GM23248 (cell line): ENCODE measurements at places on chromosomes 4 and X. TPM values are rescaled to one million over a fixed set of nuclear protein-coding genes. Genes with fewer than 3 reads are reported as not detected.

DNA sequence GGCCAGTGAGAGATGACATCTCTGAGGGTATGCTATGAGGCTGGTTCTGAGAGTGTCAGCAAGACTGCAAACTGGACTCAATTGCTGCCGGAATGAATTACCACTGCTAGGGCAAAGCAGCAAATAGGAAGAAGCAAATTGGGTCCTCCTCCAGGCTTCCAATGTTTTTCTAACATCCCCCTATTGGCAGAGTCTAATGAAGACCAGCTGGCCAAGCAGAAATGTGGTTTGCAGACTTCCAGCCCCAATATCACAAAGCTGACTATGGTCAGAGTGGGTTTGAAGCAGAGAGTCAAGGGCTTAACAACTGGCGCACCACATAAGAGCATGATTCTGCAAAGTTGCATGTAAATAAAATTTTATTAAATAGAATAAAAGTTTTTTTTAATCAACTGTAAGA is 225.4 kb upstream of the GLRA2 start:
- no peak overlapping the region for H3K27ac ChIP-seq
- H3K36me3 ChIP-seq, result no peaks in the 10 kb centered on the region
- H3K27me3 ChIP-seq, result no peaks in the 10 kb centered on the region
- no peak for DNase-seq

Gene PAGE4
- total RNA-seq, result not detected in 2 replicates

GRCh38 chrX:140050906-140051305 is 85.6 kb upstream of the CXorf66 start:
- H3K4me1 ChIP-seq, result no peaks in the 10 kb centered on the region
- H3K36me3 ChIP-seq, result no peaks in the 10 kb centered on the region
- H3K27ac ChIP-seq, result no peak overlapping the region

- peak overlapping the region; percentile 96 for H3K27ac ChIP-seq
- H3K36me3 ChIP-seq, result no peaks in the 10 kb centered on the region
- peak; percentile 78 for DNase-seq
- H3K4me3 ChIP-seq, result peak overlapping the region; percentile 98
- peaks cover 34% of the 10 kb centered on the region for H3K4me1 ChIP-seq
- no peaks in the 10 kb centered on the region for H3K27me3 ChIP-seq
Measured at GRCh38 chr4:86595426-86595805, 1.3 kb downstream of the PTPN13 start.

DNA sequence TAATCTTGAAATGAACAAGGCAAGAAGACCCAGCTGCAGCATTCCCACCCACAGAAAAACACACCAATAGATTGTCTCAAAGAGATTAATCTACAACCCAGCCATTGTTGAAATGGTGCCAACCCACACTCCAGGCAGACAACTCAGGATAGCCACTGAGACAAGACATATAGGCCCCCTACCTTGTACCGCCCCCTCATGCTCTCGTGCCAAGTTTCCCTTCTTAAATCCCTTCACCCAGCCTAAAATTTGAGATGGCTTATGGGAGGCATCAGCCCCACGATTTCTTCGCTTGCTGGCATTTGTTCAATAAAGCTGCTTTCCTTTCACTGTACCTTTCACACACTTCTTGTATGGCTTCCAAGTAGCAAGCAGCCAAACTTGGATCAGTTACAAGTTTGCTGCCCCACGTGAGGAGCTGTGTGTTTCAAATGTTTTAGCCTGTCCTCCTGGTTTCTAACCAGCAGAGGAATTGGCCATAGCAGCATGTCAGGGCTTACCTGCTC is 1754.1 kb downstream of the C4orf33 start:
- no peaks in the 10 kb centered on the region for H3K4me1 ChIP-seq
- H3K27ac ChIP-seq, result no peak overlapping the region
- DNase-seq, result no peak
- no peaks in the 10 kb centered on the region for H3K27me3 ChIP-seq
- H3K36me3 ChIP-seq, result no peaks in the 10 kb centered on the region
- no peak overlapping the region for H3K4me3 ChIP-seq

Gene CABS1
- not detected in 2 replicates for total RNA-seq

- no peaks in the 10 kb centered on the region for H3K27me3 ChIP-seq
- H3K4me1 ChIP-seq, result no peaks in the 10 kb centered on the region
- DNase-seq, result peak; percentile 70
- H3K27ac ChIP-seq, result no peak overlapping the region
Measured at GRCh38 chr4:138182838-138183426, 59.2 kb downstream of the SLC7A11 start.

DNA sequence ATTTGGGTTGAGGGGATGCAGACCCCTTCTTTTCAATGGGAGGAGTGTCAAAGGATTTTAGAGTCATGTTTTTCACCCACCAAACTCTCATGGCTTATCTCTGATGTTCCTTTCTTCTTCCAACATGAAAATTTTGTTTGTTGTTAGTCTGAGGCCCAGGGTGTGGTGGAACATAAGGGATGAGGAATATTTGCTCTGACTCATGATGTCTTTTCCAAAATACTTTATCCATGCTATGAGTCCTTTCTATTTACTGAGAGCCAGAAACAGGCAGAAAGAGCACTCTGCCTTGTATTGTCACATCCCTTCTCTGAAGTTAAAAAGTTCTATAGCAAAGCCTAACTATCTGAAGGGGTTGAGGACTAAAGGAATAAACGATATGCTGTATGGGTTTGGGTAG is 61.6 kb upstream of the GYPA start:
- H3K4me1 ChIP-seq, result no peaks in the 10 kb centered on the region
- no peaks in the 10 kb centered on the region for H3K36me3 ChIP-seq
- H3K4me3 ChIP-seq, result no peak overlapping the region
- DNase-seq, result no peak
- no peaks in the 10 kb centered on the region for H3K27me3 ChIP-seq
- H3K27ac ChIP-seq, result no peak overlapping the region

Gene DNAAF6
- not detected in 2 replicates for total RNA-seq

GRCh38 chr4:164169591-164169990 is 584.3 kb upstream of the SMIM31 start:
- no peaks in the 10 kb centered on the region for H3K36me3 ChIP-seq
- no peaks in the 10 kb centered on the region for H3K27me3 ChIP-seq
- no peak overlapping the region for H3K4me3 ChIP-seq
- no peaks in the 10 kb centered on the region for H3K4me1 ChIP-seq

DNA sequence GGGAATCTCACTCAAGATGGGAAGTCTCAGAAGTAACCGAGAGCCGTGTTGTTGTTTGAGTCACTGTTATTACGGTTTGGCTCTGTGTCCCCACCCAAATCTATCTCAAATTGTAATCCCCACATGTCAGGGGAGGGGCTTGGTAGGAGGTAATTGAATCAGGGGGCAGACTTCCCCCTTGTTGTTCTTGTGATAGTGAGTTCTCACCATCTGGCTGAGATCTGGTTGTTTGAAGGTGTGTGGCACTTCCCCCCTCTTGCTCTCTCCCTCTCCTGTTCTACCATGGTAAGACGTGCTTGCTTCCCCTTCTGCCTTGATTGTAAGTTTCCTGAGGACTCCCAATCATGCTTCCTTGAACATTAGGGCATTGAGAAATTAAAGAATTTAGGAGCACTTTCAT is 37.0 kb downstream of the HAND2 start:
- no peaks in the 10 kb centered on the region for H3K36me3 ChIP-seq
- H3K27me3 ChIP-seq, result peaks cover 17% of the 10 kb centered on the region
- no peak overlapping the region for H3K4me3 ChIP-seq
- DNase-seq, result no peak

- H3K27ac ChIP-seq, result no peak overlapping the region
- no peak for DNase-seq
- no peaks in the 10 kb centered on the region for H3K27me3 ChIP-seq
- H3K36me3 ChIP-seq, result no peaks in the 10 kb centered on the region
- H3K4me3 ChIP-seq, result peak overlapping the region; percentile 89; the same call in 1 of the 2 replicates
Measured at GRCh38 chr4:112282860-112283667, 2.6 kb downstream of the TIFA start.

DNA sequence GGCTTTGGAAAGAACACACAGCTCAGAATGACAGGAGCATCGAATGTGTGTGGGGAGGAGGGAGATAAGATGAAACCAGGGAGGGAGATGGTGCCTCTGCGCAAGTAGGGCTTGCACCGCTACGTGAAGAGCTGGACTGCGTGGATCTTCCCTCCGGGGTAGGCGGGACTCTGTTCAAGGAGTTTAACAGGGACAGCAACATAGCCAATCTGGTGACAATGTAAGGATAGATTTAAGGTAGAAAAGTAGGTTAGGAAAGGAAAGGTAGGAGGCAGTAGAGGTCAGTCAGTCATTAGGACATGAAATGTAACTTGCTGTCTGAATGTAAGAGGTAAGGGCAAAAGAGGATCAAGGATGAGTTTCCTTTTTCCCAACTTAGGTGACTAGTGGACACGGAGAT is 152.5 kb downstream of the DCTD start:
- H3K36me3 ChIP-seq, result no peaks in the 10 kb centered on the region
- H3K27me3 ChIP-seq, result peaks cover 6% of the 10 kb centered on the region; the same call in 1 of the 2 replicates
- H3K4me1 ChIP-seq, result no peaks in the 10 kb centered on the region
- no peak overlapping the region for H3K4me3 ChIP-seq

- DNase-seq, result no peak
- H3K27ac ChIP-seq, result no peak overlapping the region
- no peak overlapping the region for H3K4me3 ChIP-seq
- H3K36me3 ChIP-seq, result peaks cover 14% of the 10 kb centered on the region
- no peaks in the 10 kb centered on the region for H3K4me1 ChIP-seq
Measured at GRCh38 chrX:155896512-155896911, 15.4 kb downstream of the VAMP7 start.

GRCh38 chrX:119222932-119223331 is 13.2 kb upstream of the PGRMC1 start:
- H3K27ac ChIP-seq, result no peak overlapping the region
- H3K27me3 ChIP-seq, result no peaks in the 10 kb centered on the region
- no peak overlapping the region for H3K4me3 ChIP-seq
- no peak for DNase-seq
- no peaks in the 10 kb centered on the region for H3K36me3 ChIP-seq
- H3K4me1 ChIP-seq, result peaks cover 5% of the 10 kb centered on the region; the same call in 1 of the 2 replicates

Gene BEND4
- not detected in 2 replicates for total RNA-seq
